ENCODE measurements at places on chromosomes 2 and 18. TPM values are rescaled to one million over a fixed set of nuclear protein-coding genes. Genes with fewer than 3 reads are reported as not detected.

CD302 gene
- total RNA-seq, result 9.8 TPM

LDLRAD4 gene
- 0.17 TPM for total RNA-seq

CROCC2 gene
- total RNA-seq, result 1.0 TPM

ANKRD30B gene
- total RNA-seq, result 0.50 TPM

CD8B2 gene
- not detected for total RNA-seq

RMC1 gene
- 30.1 TPM for total RNA-seq

NDC80 gene
- total RNA-seq, result 1.7 TPM

KHK gene
- 0.50 TPM for total RNA-seq

PROC gene
- not detected for total RNA-seq

ERMN gene
- total RNA-seq, result not detected

COBLL1 gene
- total RNA-seq, result 5.8 TPM

SAG gene
- total RNA-seq, result not detected

UGT1A4 gene
- not detected for total RNA-seq

CCDC74A gene
- total RNA-seq, result 12.7 TPM

IL1A gene
- 0.33 TPM for total RNA-seq

EMX1 gene
- not detected for total RNA-seq

NEURL3 gene
- not detected for total RNA-seq

ALKAL2 gene
- not detected for total RNA-seq

INPP5D gene
- 0.15 TPM for total RNA-seq

KCNJ3 gene
- total RNA-seq, result not detected

ADAM23 gene
- total RNA-seq, result 10.6 TPM

C1QL2 gene
- not detected for total RNA-seq

ACVR1C gene
- 0.50 TPM for total RNA-seq

Data from smooth muscle cell of trachea (primary cell).